SW 1271 (cell line): ENCODE measurements at places on chromosomes 6 and 20.

DNA sequence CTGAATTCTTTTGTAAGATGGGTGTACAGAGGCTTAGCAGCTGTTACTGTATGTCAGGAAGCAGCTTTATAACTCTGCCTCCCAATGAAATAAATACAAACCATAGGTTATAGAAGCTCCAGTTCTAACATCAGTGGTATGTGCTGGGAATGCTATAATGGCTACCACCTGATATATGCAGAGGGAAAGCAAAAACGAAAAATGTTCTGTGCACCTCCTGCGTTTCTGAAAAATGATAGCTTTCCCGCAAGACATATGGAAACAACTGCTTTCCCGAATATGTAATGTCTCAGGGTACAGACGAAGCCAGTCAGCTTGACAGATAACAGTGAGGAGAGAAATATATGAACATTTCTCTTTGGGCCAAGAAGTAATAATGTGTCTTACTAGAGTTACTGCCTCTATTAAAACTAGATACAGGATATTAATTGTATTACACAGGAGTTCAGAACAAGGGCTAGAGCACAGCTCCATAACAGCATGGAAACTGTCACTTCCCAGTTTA lies 517.0 kb upstream of the NRSN1 start:
- DNase-seq: no peak

DNA sequence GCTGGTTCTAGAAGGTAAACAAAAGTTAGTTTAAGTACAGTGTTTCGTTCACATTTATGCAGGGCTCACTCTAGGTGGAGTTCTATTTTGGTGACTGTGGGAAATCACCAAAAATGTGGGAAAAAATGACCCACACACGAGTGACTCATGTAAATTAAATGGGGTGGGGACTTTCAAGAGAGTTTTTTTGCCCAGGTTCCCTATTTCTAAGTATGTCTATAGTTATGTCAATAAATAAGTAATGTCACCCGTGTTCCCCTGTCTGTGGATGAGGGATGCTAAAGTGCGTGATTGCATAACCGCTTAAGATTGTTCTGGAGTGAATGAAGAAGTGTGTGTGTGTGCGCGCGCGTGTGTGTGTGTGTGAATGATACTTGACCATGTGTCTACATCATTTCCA lies 69.1 kb downstream of the MYB start:
- DNase-seq: no peak

- DNase-seq: no peak
Observed at GRCh38 chr6:36204068-36204753, 7.7 kb downstream of the BRPF3 start.

DNA sequence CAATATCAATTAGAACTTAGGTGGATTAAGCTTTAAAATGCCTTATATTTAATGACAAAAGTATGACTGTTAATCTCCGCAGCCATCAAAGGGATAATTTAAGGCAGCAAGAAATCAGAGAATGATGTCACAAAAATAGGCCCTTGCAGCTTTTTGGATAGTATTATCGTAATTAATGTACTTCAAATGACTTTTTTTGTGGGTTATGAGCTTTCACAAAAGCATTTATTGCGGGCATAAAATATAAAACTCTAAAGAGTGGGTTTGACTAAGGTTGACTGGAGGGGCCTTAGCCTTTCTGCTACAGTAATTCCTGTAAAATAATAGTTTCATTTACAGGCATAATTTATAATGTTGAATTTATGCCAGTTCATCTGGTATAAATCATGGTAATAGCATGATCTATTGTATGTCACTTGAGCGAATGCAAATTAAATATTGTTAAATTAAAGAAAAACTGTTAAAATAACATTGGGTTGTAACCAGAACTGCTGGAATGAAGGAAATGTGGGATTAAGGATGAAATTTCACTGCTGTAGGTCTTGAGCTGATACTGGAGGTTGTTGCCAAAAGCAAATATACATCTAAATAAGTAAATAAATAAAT lies 78.5 kb upstream of the ZFP64 start:
- no peak for DNase-seq

DNA sequence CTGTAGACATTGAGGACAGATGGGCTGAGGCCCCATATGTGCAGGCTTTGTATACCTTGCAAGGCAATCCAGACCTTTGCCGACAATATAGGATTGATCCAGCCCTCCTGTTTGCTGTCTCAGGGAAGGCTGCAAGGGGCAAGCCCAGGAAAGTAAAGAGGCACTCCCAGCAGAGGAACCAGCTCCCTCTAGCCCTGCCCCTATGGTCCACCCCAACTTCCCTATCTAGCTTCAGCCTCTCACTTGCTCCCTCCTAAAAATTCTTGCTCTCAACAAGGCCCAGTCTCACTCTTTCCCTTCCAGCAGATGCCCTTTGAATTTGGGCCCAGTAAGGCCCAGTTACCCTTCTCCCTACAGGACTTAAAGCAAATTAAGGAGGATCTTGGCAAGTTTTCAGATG lies 92.6 kb downstream of the JARID2 start:
- DNase-seq: no peak

- no peak for DNase-seq
Observed at GRCh38 chr6:28771401-28772267, 152.2 kb downstream of the TRIM27 start.

- DNase-seq: no peak
Observed at GRCh38 chr6:67639161-67639560, 995.9 kb upstream of the ADGRB3 start.

DNA sequence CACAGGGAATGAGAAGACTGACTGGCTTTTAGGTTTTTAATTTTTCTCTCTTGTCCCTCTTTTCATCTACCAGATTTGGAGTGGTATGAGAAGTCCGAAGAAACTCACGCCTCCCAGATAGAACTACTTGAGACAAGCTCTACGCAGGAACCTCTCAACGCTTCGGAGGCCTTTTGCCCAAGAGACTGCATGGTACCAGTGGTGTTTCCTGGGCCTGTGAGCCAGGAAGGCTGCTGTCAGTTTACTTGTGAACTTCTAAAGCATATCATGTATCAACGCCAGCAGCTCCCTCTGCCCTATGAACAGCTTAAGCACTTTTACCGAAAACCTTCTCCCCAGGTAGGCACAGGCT lies 644 bp downstream of the MAD2L1BP start:
- no peak for DNase-seq

DNA sequence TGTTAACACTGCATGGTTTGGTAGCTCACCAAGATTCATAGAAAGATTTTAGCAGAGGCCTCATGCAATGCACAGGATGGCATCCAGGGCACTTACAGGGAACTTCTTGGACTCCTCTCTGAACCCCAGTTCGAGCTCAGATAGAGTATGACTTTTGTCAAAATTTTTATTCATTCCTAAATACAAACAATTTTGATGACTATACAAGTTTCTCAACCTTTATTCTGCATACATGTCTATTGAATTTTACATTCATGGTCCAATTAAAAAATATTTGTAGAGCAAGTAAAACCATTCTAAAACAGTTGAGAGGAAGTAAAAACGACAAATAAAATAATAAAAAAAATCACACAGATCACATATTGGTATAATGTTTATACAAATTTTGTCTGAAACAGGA lies 219.0 kb upstream of the MAN1A1 start:
- DNase-seq: no peak

DNA sequence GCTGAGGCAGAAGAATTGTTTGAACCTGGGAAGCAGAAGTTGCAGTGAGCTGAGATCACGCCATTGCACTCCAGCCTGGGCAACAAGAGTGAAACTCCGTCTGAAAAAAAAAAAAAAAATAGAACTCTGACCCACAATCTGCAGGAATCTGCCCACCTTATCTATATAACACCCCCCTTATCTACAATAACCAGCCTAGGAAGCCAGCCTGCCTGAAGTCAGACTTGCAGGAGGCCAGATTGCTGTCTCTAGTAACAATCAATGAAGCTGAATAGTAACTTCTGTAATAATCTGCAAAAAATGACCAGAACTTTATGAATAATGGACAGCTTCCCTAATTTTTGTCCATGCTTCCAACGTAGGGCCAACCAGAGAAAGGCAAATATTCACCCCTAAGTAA lies 352.5 kb downstream of the CD83 start:
- no peak for DNase-seq

DNA sequence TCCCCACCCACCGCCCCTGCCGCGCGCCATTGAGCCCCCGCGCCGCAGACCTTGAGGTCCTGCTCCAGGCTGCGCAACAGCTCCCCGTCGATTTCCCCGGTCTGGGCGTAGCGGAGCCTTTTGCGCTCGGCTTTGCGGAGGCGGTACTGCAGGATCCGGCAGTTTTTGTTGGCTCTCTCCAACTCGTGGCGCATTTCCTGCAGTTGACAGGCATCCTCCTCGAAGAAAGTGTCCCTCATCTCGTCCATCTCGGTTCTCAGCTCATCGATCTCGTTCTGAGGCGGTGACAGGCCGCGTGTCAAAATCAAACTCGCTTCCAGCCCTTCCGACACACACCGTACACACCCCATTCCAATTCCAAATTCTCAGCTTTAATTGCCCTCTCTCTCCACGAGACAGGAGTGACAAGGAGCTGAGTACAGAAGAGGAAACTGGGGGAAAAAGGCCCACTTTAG lies 4.3 kb downstream of the MTCL3 start:
- DNase-seq: no peak

- no peak for DNase-seq
Observed at GRCh38 chr6:28543651-28544610, 18.2 kb downstream of the GPX5 start.

- DNase-seq: no peak
Observed at GRCh38 chr6:116338943-116339342, 31.8 kb upstream of the DSE start.

DNA sequence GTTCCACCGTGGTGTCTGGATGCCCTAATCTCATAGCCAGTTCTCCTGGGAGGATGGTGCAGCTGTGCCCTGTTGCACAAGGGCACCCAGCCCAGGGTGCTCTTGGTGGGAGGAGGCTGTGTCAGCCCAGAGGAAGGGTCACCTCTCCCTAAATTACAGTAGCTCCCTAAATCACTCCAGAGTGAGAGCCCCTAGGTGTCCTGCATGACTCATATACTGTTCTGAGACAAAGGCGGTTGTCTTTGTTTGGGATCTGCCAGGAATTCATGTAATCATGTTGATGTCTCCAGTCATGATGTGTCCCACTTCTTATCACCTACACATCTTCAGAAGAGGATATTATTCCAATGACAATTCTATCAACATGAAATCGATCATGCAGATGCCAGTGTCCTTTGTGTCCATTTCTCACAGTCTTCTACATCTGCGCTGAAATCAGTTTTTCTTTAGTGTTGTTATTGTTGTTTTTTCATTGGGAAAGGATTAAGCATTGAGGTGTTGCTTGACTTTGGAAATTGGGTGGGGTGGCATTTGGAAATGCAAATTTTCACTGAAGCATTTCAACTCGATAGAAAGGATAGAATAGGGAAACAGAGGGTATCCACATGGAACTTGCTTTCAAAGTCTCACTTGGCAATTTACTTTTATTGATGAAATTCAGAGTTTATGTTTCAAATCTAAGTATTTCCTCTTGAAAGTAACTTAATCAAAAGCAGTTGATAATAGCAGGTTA lies 19.5 kb downstream of the PERP start:
- DNase-seq: no peak

DNA sequence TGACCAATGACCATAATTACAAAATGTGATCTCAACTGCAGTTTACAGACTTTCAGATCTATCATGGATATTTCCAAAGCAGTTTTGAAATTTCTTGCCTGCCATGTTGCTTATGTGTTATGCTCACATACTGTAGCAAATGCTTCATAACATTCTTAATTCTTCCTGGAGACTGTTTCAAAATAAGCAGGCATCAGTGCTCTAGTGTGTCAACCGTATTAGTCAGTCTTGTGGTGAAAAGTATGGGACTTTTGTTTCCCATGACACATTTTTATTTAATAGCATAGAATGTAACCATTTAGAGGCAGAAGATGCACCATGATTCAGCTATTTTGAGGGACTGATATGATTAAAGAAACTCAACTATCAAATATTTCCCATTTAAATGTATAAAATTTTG lies 1.7 kb downstream of the POPDC3 start:
- no peak for DNase-seq

- DNase-seq: no peak
Observed at GRCh38 chr6:33375143-33375671, 16.4 kb upstream of the KIFC1 start.

GRCh38 chr6:106770663-106771062 lies 141.3 kb downstream of the QRSL1 start:
- DNase-seq: no peak

GRCh38 chr6:35474942-35475570 lies 6.9 kb downstream of the RPL10A start:
- no peak for DNase-seq

GRCh38 chr20:63752411-63753101 lies 13.0 kb downstream of the SLC2A4RG start:
- no peak for DNase-seq

DNA sequence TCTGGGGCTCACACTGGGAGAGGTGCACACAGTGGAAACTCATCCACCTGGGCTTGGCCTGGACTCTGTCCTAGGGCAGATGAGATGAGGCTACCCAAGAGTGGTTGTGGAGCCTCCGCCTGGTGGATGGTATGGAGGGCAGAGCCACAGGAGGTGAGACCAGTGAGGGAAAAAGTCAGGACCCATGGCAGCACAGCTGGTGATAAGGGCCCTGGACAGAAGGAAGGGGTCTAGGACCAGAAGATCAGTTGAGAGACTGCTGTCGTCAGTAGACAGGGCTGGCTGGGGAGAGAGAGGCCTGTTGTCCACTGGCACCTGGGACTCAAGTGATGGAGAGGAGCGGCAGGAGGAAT lies 29.8 kb downstream of the PLCG1 start:
- no peak for DNase-seq

DNA sequence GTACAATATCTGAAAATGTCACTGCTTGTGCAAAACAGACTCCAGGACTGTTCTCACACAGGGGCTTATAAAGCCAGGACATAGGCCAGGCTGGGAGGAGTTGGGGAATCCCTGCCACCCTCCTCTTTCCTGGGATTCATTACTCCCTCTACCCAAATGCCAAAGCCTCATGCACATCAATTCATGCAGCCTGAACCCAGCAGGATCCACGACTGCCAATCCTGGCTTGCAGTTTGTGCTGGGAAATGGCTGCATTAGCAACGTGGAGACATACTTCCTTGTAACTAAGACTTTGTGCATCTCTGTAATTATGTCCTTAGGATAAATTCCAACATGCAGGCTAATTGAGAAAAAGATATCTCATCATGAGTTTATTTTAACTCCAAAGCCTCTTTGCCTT lies 143.8 kb downstream of the SYCP2 start:
- no peak for DNase-seq
